HepG2 (cell line): ENCODE measurements at places on chromosomes 7 and 10. TPM values are rescaled to one million over a fixed set of nuclear protein-coding genes. Genes with fewer than 3 reads are reported as not detected.

The CYP26C1 gene
- polyA plus RNA-seq, result not detected in 2 replicates

The PFKFB3 gene
- 10.9 and 13.3 TPM in 2 replicates for polyA plus RNA-seq

- no peaks in the 10 kb centered on the region for H3K27me3 ChIP-seq
- H3K36me3 ChIP-seq, result no peaks in the 10 kb centered on the region
- no peak for DNase-seq
- no peaks in the 10 kb centered on the region for H3K4me1 ChIP-seq
- no peak overlapping the region for H3K27ac ChIP-seq
- no peak overlapping the region for H3K4me3 ChIP-seq
Measured at GRCh38 chr7:13879994-13880686, 109.3 kb downstream of the ETV1 start.

The AKR1C8 gene
- 0.03 and 0.12 TPM in 2 replicates for polyA plus RNA-seq

The CNPY1 gene
- polyA plus RNA-seq, result not detected in 2 replicates

DNA sequence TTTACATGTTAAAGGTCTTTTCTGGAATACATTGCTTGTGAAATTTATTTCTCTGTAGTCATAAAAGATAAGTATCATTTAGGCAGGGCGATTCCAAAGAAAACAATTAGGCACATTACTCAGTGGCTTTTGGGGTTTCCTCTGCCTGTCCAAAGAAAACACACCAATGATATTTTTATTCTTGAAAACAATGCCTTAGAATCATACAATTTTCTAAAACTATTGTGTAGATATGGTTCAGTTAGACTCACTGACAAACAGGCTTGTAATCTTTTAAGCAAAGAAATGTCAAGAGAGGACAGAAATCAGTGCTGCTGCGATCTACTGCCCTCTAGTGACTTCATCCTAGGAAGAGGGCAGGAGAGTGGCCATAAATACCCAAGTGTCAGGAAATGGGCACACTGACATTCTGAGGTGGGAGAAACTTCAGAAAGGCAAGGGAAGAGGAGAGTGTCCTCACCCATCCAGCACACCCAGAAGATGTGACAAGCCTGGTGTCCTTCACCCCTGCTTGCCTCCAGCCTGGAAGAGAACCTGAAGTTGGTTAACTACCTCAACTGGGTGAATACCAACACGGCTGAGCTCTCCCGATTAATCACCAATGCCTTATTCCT lies 120.5 kb downstream of the GALNT11 start:
- H3K27me3 ChIP-seq, result no peaks in the 10 kb centered on the region
- peaks cover 61% of the 10 kb centered on the region for H3K36me3 ChIP-seq
- H3K4me1 ChIP-seq, result no peaks in the 10 kb centered on the region
- no peak overlapping the region for H3K27ac ChIP-seq
- H3K4me3 ChIP-seq, result no peak overlapping the region

DNA sequence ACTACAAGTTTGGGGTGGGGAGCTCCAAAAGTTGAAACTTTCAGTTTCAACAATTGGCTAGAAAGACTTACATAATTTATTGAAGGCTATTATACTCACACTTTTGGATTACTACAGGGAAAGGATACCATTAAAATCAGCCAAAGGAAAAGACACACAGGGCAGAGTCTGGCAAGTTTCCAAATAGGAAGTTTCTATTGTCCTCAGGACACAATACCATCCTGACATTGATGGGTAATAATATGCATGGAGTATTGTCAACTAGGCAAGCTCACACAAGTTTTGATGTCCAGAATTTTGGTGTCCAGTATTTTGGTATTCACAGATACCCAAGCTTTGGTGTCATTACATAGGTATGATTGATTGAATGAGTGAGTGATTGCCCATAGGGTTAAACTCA lies 872.6 kb upstream of the SORCS1 start:
- DNase-seq, result no peak
- no peaks in the 10 kb centered on the region for H3K27me3 ChIP-seq
- no peaks in the 10 kb centered on the region for H3K36me3 ChIP-seq
- no peak overlapping the region for H3K4me3 ChIP-seq

The AKR1C4 gene
- 1.3 and 1.6 TPM in 2 replicates for polyA plus RNA-seq

GRCh38 chr10:76969366-76969948 lies 668.2 kb downstream of the KCNMA1 start:
- H3K36me3 ChIP-seq, result no peaks in the 10 kb centered on the region
- H3K4me1 ChIP-seq, result no peaks in the 10 kb centered on the region
- DNase-seq, result no peak
- H3K27ac ChIP-seq, result no peak overlapping the region

DNA sequence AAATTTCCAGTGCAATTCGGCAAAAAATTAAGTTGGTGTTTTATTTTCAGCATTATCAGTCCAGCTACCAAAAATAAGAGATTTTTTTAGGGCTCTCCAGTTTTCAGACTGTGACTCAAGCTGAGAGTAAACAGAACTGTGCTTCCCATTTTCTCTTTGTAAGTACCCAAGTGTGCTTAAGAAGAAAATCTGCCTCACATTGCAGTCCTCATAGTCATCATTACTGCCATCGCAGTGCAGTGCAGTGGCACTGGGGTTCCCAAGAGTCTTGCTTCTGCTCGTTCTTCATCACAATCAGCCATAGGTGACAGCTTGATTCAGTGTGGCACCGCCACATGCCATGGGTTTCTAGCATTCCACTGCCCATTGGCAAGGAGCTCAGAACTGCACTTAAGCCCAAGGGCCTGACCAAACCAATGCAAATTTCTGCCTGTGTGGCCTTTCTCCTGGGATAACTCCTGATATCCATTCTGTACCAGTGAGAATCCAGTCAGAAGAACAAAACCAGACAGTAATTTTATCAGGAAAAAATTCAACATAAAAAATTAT lies 25.6 kb upstream of the ERCC6 start:
- peaks cover 11% of the 10 kb centered on the region; the same call in 2 of the 3 replicates for H3K27me3 ChIP-seq
- H3K4me1 ChIP-seq, result no peaks in the 10 kb centered on the region
- DNase-seq, result no peak

The DRGX gene
- polyA plus RNA-seq, result not detected in 2 replicates

DNA sequence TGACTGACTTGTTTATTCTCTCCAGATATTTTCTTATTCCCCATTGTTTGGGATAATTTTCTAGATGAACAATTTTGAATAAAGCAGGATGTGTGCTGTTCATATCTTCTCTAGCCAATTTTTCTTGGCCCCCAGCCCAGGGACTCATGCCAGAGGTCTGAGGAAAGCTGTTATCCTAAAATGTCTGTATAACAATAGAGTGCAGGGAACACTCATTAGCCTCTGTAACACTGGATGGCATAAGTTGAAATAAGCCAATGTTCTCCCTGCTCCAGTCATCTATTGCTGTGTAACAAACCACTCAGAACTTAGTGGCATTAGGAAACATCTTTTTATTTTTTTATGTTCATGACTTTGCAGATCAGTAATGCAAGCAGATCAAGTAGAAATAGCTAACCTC lies 121.7 kb upstream of the TRIM24 start:
- no peak overlapping the region for H3K27ac ChIP-seq
- H3K4me3 ChIP-seq, result no peak overlapping the region
- no peaks in the 10 kb centered on the region for H3K27me3 ChIP-seq
- H3K36me3 ChIP-seq, result no peaks in the 10 kb centered on the region

- no peaks in the 10 kb centered on the region for H3K27me3 ChIP-seq
- H3K4me1 ChIP-seq, result peaks cover 80% of the 10 kb centered on the region
- no peak for DNase-seq
Measured at GRCh38 chr10:72261784-72262404, 11.8 kb upstream of the DDIT4 start.

- H3K4me1 ChIP-seq, result no peaks in the 10 kb centered on the region
- DNase-seq, result no peak
- peaks cover 36% of the 10 kb centered on the region for H3K36me3 ChIP-seq
- no peaks in the 10 kb centered on the region for H3K27me3 ChIP-seq
- H3K4me3 ChIP-seq, result no peak overlapping the region
Measured at GRCh38 chr10:21687266-21688008, 153.4 kb downstream of the MLLT10 start.

DNA sequence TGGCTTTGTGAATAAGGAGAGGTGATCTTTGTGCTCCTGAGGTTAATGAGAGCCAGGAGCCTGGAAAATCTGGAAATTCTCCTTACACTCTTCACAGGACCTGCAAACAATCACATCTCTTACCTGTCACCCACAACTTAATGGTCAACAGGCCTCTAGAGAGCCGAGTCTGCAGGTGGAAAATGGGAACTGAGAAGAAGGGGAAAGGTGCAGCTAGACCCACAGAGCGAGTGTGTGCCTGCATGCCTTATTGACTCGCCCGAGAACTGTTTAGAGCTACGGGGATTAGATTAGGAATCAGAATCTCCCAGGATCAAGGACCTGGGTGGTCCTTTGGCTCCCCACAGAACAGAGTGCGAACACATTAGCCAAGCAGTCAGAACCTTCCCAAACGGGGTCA lies 329.6 kb downstream of the PTEN start:
- H3K4me1 ChIP-seq, result no peaks in the 10 kb centered on the region
- no peaks in the 10 kb centered on the region for H3K27me3 ChIP-seq
- DNase-seq, result no peak
- H3K36me3 ChIP-seq, result no peaks in the 10 kb centered on the region
